ENCODE measurements at places on chromosomes 6 and 20.

DNA sequence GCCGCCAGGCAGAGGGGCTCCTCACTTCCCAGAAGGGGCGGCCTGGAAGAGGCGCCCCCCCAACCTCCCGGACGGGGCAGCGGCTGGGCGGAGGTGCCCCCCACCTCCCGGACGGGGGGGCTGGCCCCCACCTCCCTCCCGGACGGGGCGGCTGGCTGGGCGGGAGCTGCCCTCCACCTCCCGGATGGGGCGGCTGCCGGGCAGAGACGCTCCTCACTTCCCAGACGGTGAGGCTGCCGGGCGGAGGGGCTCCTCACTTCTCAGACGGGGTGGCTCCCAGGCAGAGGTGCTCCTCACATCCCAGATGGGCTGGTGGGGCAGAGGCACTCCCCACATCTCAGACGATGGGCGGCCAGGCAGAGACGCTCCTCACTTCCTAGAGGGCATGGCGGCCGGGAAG, 389.7 kb upstream of the EYS start:
- no peak for DNase-seq

GRCh38 chr6:164756142-164756541, 553.3 kb downstream of the C6orf118 start:
- no peak for DNase-seq

GRCh38 chr20:25223179-25223661, 24.7 kb upstream of the PYGB start:
- no peak for DNase-seq

DNA sequence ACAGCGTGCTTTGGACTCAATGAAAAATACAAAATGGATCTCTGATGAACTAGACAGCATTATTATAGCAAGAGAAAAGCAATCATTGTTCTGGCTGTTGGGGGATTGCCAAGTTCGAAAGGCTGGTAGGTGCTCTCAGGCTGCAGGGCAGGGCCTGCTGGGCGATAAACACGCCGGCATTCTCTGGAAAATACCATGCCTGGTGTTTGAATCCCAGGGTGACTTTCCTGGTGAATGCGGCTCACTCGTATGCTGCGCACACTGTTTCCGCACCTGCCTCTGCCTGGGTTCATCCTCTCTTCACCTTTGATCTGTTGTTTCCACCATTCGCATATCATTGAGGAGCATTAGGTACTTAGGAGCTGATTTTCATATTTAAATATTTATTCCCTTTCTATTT, 37.4 kb downstream of the GCNT2 start:
- DNase-seq: no peak

GRCh38 chr6:159823953-159824352, 23.9 kb downstream of the PNLDC1 start:
- DNase-seq: no peak

GRCh38 chr6:136335736-136336363, 46.2 kb upstream of the BCLAF1 start:
- DNase-seq: no peak

- DNase-seq: peak; percentile 29
These were observed 428.7 kb upstream of the SOX4 start for GRCh38 chr6:21164768-21165326.

GRCh38 chr20:49534255-49534712, 33.7 kb downstream of the PTGIS start:
- DNase-seq: peak; percentile 73

DNA sequence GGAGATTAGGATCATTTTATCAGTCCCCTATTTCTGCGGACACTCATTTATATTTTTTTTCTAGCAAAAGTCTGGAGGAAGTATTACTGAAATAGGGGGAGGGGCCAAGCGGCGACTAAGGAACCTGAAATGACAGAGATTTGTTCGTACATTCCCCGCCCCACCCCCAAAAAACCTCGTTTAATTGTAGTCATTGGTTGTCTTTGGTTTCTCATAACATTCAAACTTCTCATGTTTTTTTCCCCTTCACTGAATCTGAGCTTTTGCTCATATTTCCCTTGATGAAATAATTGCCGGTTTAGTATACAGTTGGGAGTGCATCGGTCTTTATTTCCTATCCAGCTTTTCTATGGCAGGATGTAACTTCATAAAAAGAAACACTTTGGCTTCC, 768 bp upstream of the FYN start:
- peak; percentile 40 for DNase-seq

- DNase-seq: peak; percentile 13
These were observed 93.1 kb downstream of the NCR2 start for GRCh38 chr6:41428336-41428995.

DNA sequence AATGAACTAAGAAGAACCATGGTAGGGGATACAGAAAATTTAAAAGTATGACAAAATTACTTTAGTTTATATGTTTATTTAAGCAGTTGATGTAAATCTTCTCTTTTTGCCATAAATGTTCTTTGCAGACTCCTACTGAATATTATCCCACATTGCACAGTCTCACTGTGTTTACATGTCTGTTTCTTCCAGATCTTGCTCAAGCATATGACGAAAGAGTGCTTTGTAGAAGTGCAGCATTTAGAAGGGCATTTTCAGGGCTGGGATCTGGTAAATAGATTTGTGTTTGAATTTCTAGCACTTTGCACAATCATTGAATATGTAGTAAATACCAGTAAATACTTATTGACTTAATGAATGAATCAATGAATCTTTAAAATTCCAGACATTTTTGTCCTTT, 152.0 kb upstream of the EPHA7 start:
- DNase-seq: no peak

GRCh38 chr20:23164176-23164601, 78.1 kb upstream of the CD93 start:
- no peak for DNase-seq

- no peak for DNase-seq
These were observed 299.3 kb upstream of the ZFP64 start for GRCh38 chr20:52490711-52491430.

GRCh38 chr6:73680289-73680918, 15.6 kb upstream of the CD109 start:
- no peak for DNase-seq

DNA sequence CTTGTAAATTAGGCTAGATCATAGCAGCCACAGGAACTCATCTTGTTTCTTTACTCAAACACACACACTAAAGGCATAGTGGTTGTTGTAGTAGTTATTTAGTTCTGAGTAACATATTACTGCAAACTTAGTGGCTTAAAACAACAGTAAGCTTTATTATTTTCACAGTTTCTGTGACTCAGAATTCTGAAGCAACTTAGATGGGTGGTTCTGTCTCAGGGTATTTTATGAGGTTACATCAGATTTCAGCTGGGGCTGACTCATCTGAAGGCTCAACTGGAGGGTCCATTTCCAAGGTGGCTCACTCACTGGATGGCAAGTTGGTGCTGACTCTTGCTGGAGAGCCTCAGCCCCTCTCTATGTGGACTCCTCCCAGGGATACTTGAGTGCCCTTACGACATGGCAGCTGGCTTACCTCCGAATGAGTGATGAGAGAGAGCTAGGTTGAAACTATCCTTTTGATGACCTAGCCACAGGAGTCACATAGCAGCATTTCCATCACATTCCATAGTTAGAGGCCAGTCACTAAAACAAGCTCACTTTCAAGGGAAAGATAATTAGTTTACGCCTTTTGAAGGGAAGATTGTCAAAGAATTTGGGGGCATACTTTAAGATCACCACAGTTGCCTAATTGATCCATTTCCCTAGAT, 136.5 kb upstream of the PRND start:
- no peak for DNase-seq

DNA sequence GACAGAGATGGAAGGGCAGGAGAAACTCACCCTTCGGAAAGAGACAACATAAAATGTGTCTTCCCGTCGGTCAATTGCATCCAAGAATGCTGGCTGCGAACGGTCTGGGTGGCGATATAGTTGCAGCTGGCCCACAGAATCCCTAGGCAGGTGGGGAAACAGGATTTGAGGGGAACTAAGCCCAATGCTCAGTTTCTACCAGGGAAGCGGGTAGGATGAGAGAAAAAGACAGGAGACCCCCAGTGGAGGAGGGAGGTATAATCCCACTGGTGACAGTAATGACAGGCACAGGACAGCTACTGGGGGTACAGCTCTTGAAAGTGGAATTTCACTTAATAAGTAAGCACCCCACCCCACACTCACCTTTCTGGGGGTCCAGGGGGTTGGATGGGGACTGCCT, 7.5 kb upstream of the TNXB start:
- DNase-seq: no peak

DNA sequence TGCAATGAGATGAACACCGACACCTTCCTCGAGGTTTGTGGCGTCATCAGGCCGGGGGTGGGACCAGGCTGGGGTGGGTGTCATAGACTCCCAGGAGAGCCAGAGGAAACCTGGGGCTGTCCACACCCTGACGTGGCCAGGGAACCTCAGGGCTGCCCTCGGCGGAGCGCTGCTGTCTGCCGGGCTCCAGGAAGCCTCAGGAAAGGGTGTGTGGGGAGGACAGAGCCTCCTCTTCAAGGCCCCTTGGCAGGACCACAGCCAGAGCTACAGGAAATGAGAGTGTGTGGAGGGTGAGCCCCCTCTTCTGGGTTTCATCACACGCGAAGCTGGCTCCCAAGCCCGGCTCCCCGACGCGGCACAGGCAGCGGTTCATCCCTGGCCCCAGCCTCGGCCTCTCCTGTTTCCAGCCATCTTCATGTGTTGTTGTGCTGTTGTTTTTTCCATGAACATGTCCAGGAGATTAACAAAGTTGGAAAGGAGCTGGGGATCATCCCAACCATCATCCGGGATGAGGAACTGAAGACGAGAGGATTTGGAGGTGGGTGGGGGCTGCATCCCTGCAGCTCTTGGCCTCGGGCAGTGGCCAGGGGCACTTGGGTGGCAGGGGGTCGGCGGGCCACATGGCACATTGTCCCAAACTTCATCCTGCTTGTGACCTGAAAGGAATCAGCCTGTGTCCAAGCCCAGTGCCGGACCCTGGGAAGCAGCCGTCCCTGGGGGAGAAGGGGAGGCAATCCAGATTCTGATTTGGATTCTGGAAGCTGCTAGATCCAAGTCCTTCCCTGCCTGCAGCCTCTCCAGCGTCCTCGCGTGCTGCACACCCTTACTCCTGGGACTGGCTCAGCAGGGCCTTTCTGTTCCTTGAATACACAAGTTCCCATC, 6.4 kb downstream of the NPEPL1 start:
- DNase-seq: no peak

DNA sequence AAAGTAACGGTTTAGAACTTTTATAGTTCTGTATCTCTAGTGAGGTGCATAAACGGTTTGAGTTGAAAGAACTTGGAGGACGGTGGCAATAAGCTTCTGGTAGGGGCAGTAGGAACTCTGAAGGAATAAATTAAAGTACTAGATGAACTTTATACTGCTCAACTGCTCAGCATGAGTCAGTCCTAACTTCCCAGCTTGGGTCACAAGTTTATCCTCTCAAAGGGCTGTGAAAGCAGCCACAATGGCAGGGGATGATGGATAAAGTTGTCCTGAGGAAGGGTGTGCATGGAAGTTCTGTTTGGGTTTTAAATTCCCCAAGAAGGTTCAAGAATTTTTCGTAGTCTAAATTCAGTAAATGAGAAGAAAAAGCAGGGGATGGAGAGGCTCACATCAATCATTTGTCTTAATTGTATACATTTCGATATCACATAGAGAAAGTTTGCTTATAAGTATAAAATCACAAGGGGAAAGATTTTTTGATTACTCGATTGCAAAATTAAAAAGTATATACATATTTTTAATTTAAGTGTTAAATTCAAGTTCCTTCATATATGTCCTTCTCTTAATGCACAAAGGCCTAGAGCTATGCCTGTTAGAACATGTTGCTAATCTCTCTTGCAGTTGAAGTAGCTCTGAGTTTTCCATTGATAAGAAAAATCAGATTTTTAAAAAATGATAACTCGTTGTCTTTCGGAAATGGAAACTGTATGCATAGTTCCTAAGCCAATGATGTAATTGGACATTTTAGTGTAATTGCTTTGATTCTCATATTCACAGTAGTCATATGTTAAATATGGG, 55.3 kb upstream of the JAG1 start:
- DNase-seq: no peak

GRCh38 chr6:43924222-43924702, 154.3 kb downstream of the VEGFA start:
- DNase-seq: peak; percentile 70
